Activated gamma-delta T cell treated with Interleukin-2 at 50 U/mL for 16 hours (primary cell): ENCODE measurements at places on chromosomes 1 and 21.

DNA sequence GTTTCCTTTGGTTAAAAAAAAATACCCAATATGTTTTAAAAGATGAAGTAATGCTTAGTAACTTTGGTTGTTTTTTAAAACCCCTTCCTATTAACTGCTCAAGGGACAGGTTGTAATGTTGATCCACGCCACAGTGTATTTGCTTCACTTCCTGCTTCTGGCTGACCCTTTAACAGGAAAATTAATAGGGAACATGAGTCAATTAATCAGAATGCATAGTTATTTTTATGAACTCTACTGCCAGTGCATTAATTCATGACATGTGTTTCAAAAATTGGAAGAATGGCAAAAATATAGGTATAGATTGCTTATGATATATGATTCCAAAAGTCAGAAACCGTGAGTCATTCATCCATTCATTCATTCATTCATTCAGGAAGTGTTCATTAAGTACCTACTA is 204.8 kb downstream of the SETD4 start:
- DNase-seq: no peak

DNA sequence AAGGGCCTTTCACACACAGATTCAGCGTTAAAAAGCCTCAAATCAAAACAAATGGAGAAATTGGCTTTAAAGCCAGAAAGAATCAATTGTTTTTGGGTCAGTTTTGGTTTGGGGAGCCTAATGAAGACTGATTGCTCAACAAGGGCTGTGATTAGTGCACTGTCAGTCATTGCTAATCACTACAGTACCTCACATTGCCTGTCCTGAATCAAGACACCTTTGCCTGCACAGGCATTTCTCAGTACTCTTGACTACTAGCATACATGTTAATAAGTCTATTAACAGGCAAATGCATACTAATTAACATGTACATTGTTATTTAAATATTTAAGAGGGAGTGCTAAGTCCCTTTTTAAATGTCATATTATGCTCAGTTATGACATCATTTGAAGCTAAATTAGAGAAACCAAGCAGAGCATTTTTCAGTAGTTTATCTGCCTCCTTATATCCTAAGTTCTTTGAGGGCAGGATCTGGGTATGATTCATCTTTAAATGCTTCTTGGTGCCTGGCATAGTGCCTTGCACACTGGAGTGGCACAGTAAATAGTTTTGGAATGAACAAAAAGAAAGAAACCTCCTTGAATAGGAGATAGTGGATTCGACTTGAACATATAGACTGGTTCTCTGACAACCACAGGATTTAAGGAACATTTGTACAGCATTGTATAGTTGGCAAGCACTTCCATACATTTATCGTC is 25.8 kb upstream of the CCN1 start:
- DNase-seq: no peak

DNA sequence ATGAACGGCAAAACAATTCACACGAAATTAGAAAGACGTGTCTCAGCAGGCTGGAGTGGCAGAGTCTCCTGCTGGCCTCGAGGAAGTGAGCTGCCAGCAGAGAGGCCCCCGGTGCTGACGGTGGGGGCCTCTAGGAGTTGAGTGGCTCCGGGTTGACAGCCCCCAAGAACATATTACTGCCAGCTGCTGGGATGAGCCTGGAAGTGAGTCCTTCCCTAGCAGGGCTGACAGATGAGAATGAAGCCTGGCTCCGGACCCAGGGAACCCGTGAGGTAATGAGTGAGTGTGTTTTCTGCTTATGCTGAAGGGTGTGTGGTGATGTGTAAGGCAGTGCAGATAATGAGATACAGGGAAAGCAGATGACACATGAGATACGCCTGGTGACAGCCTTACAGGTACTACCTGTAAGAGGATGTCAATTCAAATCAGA is 23.5 kb upstream of the LRRC47 start:
- DNase-seq: no peak

DNA sequence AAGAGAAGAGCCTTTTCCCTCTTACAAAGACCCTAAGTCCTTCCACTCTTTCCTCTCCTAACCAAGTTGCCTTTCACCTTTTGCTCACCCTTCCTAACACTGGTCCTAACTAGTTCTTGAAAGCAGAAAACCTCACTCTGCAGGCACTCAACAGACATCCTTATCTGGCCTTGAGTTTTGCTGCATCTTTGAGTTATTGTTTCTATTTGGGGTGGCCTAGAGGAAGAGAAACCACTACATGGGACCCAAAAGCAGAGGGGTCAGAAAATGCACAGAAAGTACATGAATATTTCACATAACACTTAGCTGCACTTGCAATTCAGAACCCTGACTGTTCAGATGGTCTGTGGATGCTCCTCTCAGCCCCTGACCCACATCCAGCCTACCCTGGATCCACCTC is 178.3 kb upstream of the SYT6 start:
- no peak for DNase-seq

GRCh38 chr1:77824694-77825093 is 45.2 kb downstream of the MIGA1 start:
- DNase-seq: no peak

DNA sequence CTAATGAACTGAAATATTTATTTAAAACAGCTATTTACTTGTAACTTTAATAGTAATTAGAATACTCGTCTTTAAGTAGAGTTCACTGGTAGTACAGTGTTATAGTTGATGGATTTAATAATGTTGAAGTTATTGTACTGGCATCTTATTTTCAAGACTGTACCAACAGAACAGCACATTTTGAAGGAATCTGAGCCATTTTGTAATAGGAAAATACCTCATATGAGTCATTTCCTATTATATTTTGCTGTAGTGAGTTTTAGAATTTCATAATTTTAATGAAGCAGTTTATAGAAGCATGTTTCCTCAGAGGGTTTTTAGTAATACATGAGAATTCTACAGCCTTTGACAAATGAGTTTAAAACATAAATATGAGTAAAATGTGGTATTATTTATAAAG is 258.3 kb downstream of the OLFM3 start:
- no peak for DNase-seq

GRCh38 chr1:115869064-115869463 is 28.1 kb upstream of the NHLH2 start:
- no peak for DNase-seq

DNA sequence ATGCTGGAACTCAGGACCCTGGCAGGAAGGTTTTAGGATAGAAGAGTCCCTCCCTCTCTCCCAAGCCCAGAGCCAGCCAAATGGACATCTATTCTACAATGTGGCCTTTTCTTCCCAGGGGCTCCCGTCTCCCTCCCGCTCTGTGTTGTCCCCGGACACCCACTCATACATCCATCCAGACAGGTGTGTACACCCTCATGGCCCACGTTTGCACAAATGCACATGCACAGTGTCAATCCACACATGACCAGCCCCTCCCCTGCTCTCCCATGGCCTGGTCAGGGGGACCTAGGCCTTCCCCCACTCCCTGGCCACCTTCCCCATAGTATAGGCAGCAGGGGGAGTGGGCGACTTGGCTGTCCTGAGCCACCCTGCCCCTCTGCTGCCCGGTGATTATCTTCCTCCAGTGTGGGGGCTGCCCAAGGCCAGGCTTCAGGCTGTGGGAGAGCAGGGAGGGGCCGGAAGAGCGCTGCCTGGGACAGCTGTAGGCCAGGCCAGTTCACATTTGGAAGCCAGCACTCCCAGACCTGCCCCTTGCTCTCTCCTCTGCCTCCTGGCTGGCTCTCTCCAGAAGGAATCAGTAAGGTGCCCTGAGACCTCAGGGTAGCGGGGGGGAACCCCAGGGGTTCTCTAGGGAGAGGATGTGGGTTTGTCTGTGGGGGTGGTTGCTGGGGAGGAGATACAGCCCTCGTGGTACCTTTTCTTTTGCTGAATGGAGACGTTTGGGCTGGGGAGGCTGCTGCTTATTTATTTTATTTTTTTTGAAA is 4.1 kb upstream of the PTPN7 start:
- DNase-seq: peak; percentile 76

DNA sequence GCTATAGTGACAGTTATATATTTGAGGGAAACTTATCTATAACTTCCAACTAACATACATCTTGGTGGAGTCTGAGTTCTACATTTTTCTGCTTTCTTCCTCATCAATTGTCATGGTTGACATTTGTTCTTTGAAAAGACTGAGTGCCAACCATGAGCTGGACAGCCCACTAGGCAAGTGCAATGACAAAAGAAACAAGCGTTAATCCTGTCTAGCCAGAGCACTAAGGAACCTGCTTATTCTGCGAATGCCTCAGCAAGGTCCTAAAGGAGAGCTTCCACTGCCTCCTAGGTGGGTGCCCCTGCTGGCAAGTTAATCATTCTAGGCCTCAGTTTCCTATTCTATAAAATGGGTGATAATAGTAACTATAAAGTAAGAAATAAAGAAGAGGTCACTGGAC is 44.8 kb downstream of the IRF2BP2 start:
- DNase-seq: no peak

- DNase-seq: no peak
These were observed 21.9 kb downstream of the DUSP10 start for GRCh38 chr1:221719987-221720386.

GRCh38 chr1:58933599-58933926 is 149.7 kb upstream of the JUN start:
- DNase-seq: no peak

DNA sequence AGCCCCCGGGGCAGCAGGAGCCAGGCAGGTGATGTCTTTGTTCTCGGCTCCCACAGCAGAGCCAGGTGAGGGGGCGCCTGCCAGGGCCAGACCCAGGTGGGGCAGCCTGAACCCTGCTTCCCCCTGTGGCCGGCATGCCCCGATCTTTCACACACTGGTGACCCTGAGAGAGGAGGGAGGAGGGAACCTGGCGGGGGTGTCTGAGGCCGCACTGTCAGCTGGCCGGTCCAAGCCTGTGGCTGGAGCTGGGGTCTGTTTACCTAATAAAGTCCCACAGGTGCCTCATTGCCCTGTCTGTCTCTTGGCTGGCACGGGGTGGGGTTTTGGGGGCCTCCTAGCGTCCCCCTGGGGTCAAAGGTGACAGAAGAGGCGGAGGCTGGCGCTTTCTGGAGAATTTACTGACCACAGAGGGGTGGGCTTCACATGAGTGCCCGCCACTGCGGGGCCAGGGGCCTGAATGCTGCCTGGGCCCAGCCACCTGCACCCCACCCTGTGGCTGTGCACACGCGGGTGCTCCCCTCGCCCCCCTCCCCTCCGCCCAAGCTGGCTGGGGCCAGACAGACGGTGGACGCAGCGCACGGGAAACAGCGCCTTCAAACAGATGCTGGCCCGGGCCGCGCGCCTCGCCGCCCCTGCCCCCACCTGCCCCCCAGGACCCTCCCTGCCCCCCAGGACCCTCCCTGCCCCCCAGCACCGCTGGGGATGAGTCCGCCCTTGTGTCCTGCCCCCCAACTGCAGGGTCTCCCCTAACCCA is 5.8 kb downstream of the TMEM240 start:
- DNase-seq: no peak

DNA sequence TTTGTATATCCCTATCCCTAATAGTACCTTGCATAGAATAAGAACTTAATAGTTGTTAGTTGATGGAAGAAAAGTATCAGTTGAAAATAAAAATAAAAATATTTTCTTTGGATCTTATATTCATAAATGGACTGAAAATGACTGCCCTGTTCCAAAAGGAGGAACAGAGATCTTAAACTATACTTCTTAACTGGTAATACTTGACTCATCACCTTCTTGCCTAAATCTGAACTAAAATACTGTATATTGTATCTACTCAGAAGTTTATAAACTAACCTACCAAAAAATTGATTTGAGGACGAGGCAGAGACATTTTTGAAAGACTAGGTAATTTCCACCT is 178.8 kb downstream of the SYT2 start:
- no peak for DNase-seq

- DNase-seq: no peak
These were observed 106.1 kb downstream of the APP start for GRCh38 chr21:26064506-26064905.

DNA sequence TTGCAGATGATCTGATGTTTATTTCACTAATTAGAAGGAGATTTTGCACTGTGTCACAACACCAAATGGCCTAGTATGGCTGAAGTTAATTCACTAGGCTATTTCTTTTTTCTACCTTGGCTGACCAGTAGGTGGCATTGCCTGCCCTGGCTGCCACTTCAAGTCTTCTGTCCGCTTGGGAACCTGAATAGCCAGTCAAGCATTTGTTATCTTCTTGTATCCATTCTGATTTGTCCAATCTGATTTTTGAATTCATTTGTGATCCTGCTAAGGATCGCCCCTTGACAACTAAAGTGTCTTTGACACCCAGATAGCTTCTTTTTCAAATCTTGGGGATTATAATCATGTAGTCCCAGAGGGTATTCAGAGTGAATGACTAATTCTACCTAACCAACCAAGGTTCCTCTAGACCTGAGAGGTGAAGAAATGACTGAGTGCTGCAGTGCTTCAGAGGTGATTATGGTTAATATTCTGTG is 99.4 kb downstream of the GIPC2 start:
- peak; percentile 11 for DNase-seq
